Cardiac muscle cell (in vitro differentiated cells and primary cell): ENCODE measurements at places on chromosomes 12 and 14. TPM values are rescaled to one million over a fixed set of nuclear protein-coding genes. Genes with fewer than 3 reads are reported as not detected.

The TAMALIN gene
- 8.2 and 12.5 TPM in 2 replicates for total RNA-seq

The LRCOL1 gene
- not detected in 2 replicates for total RNA-seq

The PKP2 gene
- total RNA-seq, result 362 and 376 TPM in 2 replicates

DNA sequence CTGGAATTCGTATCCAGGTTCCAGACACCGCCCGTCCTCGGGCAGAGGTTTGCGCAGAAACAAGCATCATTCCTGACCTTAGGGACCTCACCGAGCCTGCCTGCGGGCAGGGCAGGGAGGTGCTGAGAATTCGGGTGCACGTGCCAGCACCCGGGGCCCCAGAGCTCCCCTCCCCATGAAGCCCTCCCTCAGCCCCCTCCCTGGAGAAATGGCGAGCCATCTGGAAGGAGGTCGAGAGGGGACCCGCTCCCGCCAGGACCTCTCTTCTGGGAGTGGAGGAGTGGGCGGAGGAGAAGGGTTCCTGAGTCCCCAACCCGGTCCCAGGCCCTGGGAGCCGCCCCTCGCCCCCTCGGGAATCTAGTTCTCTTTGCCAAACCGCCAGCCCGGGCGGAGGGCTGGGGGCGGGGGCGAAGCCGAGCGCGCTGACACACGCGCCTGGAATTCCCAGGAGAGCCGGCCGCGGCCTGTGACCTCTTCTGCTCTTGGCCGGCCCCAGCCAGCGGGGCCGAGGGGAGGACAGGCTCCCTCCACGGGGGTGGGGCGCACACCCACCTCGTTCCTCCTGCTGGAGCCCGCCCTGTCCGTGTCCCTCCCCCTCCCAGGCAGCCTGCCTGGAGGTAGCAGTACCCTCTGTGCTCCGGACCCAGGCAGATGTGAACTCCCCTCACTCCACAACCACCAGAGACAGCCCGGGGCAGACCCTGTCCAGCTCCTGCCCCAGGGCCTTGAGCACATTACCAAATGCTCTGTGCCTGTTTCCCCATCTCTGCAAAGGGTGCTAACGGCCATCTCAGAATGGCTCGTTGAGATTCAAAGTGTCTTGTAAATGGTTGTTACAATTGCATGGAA, 23.0 kb upstream of the GPR132 start:
- no peak overlapping the region for H3K4me3 ChIP-seq
- H3K27ac ChIP-seq, result peak overlapping the region; percentile 31

- DNase-seq, result no peak
- no peaks in the 10 kb centered on the region for H3K36me3 ChIP-seq
- H3K4me1 ChIP-seq, result no peaks in the 10 kb centered on the region
- no peak overlapping the region for H3K4me3 ChIP-seq
- no peaks in the 10 kb centered on the region for H3K27me3 ChIP-seq
Observed at GRCh38 chr14:97315790-97316189, 518.6 kb downstream of the VRK1 start.

DNA sequence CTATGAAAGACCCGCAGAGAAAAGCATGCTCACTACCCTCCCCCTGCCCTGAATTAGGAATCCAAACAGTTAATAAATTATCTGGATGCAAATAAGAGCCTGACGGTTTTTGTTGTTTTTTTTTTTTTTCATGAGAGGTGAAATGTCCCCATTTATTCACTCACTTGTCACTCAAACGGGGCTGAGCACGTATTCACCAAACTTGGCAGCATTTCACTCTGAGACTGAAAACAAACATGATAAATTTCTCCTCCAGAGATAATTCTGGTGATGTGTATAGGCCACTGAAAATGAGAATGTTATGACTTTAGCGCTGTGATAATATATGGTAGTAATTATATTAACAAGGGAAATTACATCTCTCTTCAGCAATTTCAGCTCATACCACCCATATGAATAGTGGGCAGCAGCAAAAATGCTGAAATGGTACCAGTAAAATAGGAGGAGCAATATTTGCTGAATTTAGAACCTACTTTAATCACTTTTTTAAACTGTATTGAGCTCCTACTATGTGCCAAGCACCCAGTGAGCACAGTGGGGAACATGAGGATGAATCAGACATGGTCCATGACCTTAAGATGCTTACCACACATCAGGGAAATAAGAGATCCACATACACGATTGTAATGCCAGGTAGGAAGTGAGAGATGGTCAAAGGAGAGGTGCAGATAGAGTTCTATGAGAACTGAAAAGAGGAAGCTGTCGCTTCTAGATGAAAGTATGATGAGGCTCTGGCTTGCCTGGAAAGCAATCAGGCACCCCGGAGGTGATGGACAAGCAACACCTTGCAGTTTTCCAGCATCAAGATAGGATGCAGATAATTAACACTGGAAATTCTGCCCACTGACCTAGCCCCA, 286.5 kb upstream of the TMPO start:
- no peaks in the 10 kb centered on the region for H3K27me3 ChIP-seq
- H3K36me3 ChIP-seq, result no peaks in the 10 kb centered on the region
- H3K4me3 ChIP-seq, result no peak overlapping the region
- H3K4me1 ChIP-seq, result no peaks in the 10 kb centered on the region
- no peak overlapping the region for H3K27ac ChIP-seq

DNA sequence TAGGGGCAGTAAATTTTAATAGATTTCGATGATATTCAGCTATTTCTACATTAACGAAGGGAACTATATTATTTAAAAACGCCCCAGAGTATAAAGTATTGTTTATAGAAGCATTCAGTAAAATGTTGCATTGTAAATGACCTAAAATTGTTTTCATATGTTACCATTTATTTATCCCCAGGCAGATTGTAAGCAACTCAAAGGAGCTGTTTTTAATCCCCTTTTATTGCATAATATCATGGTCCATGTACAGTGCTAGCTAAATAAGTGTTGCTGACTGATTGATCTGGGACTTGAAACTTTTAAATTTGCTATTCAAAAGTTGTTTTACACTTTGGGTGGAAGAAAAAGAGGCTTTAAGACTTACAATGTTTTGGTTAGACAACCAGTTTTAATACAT, 199.0 kb upstream of the SLC38A2 start:
- H3K36me3 ChIP-seq, result no peaks in the 10 kb centered on the region
- H3K4me1 ChIP-seq, result no peaks in the 10 kb centered on the region
- no peak for DNase-seq
- H3K4me3 ChIP-seq, result no peak overlapping the region
- H3K27ac ChIP-seq, result no peak overlapping the region

DNA sequence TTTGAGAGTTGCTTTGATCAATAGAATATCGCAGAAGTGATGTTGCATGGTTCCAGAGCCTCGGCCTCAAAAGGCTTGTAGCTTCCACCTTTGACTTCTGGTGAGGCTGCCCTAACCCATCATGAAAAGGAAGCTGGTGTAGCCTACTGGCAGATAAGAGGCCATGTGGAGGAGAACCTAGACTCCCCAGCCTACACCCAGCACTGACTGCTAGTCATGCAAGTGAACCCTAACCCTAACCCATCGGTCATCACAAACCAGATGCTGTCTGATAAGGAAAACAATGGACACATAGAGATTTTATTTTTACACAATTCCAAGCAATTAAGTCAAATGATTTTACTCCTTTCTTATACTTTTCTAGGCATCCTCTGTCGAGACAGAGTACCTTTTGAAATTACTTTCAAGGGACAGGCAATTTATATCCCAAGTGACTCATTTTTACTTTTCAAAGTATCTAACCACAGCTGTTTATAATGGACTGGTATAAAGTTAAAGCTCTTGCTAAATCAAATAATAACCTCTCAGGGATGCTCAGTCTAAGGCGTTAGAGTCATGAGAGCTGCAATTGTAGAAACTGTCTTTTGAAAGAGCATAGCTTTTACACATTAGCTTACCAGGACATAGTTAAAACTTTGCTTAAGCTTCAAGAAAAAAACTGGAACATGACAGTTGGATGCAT, 17.6 kb downstream of the PTPRB start:
- H3K36me3 ChIP-seq, result no peaks in the 10 kb centered on the region
- H3K27ac ChIP-seq, result no peak overlapping the region
- H3K4me1 ChIP-seq, result no peaks in the 10 kb centered on the region
- DNase-seq, result no peak
- no peaks in the 10 kb centered on the region for H3K27me3 ChIP-seq

- no peak overlapping the region for H3K4me3 ChIP-seq
- no peaks in the 10 kb centered on the region for H3K36me3 ChIP-seq
- no peak for DNase-seq
- peaks cover 21% of the 10 kb centered on the region for H3K4me1 ChIP-seq
- no peaks in the 10 kb centered on the region for H3K27me3 ChIP-seq
- no peak overlapping the region for H3K27ac ChIP-seq
Observed at GRCh38 chr14:75249958-75250336, 28.7 kb upstream of the FOS start.

DNA sequence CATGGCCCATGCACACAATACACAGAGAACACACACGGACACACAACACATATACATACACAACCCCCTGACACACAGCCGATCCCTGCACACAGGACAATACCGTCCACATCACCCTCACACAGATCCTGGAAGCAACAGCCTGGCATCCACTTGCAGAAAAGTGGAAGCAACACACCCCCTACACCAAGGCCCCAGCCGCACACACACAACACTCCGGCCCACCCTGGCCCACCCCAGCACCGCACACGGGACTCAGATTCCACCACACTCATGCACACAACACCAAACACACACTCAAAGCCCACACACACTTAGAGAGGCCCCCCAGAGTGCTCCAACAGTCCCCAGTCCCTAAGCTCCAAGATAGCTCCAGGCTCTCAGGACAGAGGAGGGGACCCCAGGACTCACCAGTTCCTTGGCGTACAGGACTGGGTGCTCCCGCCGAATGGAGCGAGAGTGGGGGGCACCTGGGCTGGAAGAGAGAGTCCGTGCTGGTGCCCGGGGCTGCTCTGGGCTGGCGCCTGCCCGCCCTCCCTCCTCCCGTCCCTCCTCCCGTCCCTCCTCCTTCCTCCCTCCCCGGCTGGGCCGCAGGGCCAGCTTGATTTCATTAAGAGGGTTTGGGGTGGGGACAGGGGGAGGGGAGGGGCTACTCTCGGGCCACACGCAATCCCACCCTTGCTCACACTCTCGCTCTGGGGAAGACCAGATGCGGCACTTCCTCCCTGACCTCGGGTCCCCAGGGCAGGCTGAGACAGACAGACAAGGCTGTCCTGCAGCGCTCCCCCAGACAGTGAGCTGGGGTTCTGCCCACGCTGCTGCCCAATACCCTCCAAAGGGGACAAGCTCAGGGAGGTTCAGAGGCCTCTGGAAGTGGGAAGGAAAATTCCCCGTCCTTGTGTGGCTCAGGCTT, at the start of gene TMEM119:
TSS of gene TMEM119 (minus strand) at position 526 of the 913 bp plus-strand sequence. CDS start 5,701 bp downstream, outside the sequence.
- H3K4me3 ChIP-seq, result no peak within 1 kb of the TSS
- H3K4me1 ChIP-seq, result no peaks in the 10 kb centered on the region
- DNase-seq, result peak; percentile 71
- H3K36me3 ChIP-seq, result no peaks in the 10 kb centered on the region
- H3K27me3 ChIP-seq, result no peaks in the 10 kb centered on the region

DNA sequence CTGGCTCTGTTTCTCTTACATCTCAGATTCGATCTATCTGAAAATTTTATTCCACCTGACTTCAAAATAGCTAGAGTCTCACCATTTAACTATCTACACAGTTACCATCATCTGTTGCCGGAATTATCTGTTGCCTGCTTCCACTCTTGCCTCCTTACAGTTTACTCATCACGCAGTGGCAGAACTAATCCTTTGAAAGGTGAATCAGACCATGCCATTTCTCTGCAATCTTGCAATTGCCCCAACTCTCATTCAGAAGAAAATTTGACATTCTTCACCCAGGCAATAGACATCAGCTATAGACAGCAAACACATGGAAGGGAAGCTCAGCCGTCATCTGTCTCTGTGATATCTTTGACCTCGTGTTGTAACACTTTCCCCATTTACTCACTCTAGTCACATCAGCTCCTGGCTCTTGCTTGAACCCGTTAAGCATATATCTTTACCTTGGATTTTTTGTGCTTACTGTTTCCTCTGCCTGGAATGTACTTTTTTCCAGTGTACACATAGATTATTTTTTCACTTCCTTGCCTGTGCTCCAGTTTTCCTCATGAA, 85.5 kb downstream of the PDE3A start:
- no peak overlapping the region for H3K4me3 ChIP-seq
- no peak overlapping the region for H3K27ac ChIP-seq
- no peaks in the 10 kb centered on the region for H3K27me3 ChIP-seq
- H3K4me1 ChIP-seq, result no peaks in the 10 kb centered on the region

DNA sequence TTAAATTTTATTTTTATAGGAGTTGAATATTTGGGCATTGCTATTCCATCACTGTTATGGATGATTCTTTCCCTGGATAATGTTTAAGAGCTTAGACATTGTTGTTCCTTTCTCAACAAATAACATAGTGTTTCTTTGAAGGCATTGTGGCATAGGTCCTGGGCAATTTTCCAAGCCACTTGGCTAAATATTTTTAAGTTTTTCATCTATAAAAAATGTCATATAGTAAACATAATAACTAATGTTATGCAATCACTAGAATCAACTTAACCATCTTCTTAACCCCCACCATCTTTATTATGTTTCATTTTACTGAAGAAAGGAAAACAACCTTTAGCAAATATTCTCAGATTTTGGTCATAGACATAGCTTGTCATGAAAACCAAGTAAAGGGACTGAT, 600.6 kb upstream of the LMO3 start:
- no peaks in the 10 kb centered on the region for H3K36me3 ChIP-seq
- H3K27ac ChIP-seq, result no peak overlapping the region
- no peaks in the 10 kb centered on the region for H3K27me3 ChIP-seq
- H3K4me3 ChIP-seq, result no peak overlapping the region
- no peaks in the 10 kb centered on the region for H3K4me1 ChIP-seq
- DNase-seq, result no peak
